H54 (cell line): ENCODE measurements at places on chromosomes 11 and 22.

DNA sequence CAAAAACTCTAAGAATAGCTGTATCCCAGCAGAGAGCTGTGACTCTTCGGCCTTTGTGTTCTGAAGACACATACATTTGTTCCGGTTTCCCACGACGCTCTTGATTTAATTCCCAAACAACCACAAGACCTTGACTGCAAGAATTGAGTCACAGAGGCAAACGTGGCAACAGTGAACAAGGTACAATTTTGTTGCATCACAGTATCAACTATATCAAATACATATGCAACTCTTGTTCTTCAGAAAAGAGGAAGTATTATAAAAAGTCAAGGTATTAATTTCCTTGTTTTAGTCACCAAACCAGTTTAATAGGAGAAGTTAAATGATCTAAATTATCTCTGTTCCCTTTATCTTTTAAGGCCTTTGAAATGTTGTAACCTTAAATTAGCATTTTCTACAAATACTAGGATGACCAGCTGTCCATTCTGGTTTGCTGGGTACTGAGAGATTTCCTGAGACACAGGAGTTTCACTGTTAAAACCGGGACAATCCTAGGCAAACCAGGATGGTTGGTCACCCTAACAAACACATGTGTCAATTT, 11.1 kb downstream of the HPS5 start:
- no peak for DNase-seq

DNA sequence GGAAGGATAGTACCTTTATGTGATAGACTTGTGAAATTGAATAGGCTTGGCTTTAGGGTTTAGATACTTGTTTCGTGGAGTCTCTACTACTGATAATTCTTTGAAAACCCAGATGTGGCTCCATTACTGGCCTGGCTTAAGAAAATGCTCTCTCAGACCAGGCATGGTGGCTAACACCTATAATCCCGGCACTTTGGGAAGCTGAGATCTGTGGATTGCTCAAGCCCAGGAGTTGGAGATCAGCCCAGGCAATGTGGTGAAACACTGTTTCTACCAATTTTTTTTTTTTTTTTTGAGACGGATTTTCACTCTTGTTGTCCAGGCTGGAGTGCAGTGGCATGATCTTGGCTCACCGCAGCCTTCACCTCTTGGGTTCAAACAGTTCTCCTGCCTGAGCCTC, 40.9 kb downstream of the ATG13 start:
- no peak for DNase-seq

- DNase-seq = no peak
Measured at GRCh38 chr11:72639502-72640375, 34.5 kb downstream of the PDE2A start.

DNA sequence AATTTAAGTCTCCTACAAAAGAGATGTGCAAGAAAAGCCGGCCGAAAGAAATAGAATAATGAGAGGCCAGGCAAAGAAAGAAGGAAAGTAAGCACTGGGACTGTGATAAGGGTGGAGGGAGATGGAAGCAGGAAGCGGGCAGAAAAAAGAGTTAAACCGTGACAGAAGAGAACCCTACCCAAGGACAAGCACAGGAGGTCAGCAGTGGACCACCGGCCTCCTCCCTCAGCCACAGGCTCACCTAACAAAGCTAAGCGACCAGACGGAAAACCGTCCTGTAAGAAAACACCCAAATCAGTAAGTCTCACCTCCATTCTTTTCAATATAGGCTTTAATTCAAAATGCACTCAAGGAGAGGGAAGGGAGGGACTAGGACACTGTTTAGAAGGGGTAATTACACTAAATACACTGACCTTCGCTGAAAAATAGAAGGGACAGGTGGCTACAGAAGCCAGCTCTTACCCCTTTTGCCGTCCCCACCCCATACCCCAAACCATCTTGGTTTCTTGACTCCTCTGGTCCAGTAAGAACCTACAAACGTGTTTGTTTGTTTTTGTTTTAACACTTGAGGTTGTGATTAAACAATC, 1.9 kb downstream of the FAM181B start:
- DNase-seq = no peak

DNA sequence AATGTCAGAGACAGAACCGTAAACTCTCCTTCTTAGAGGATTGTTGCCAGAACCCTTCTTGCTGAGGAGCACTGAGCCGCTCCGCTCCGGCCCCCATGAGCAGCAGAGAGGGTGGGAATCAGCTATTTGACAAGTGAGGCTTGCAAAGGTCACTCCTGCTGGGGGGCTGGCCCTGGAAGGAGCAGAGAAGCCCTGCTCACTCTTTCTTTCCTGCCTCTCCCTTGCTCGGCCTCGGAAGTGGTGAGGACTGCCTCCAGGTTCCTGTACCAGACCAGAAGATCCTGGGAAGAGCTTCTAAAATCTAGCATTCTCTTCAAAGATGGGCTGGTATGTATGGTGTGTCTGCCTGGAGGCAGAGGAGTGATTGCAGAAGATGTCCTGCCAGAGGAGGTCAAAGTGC, 168.6 kb upstream of the NECTIN1 start:
- no peak for DNase-seq

DNA sequence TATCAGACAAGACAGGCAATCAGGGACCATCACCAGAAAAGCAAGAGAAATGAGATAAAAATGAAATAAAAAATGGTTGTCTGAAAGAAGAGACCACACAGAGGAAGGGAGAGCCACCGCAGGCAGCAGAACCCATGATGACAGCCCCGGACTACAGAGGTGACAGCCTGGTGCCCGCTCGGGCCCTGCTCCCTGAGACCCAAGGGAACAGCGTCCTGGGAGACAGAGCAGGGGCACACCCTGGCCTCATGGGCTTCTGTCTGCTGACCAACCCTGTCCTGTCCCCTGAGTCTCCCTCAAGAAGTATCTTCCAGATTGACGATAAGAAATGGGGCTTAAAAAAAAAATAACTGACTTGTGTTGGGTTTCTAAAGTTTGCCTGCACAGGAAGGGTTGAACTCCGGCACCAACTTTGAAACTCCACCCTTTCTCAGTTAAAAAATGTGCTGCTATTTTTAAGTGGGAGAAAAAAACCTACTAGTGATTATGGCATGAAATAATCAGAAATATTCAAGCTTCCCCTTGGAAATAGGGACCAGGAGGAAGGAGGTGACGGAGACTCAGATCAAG, 70.1 kb upstream of the TTLL12 start:
- DNase-seq = no peak

DNA sequence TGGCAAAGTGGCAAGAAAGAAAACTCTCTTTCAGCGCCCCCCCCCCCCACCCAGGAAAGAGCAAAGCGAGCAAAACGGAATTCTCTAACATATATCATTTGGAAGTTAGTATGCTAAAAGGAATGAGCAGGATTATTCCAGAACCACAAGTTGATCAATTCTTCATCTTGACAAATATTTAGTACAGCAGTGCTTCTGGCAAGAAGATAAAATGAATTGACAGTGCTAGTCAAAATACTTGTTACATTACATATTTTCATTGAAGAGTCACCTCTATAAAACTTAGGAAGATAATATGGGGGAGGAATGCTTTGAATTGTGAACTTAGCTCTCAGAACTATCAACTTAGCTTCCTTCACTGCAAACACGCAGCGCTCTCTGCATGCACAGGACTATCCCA, 377.4 kb downstream of the DYNC2H1 start:
- DNase-seq = no peak
